ENCODE measurements at places on chromosomes 1 and 21.
A peak's percentile ranks its signal among the peaks of the same experiment; 100 is the strongest.

- DNase-seq, result peak; percentile 13
These were observed 9.2 kb downstream of the FCRL3 start for GRCh38 chr1:157691285-157691920.

GRCh38 chr21:34970566-34970965 lies 78.5 kb downstream of the RUNX1 start:
- DNase-seq, result no peak

- no peak for DNase-seq
These were observed 9.5 kb downstream of the DENND2D start for GRCh38 chr1:111190931-111191451.

GRCh38 chr1:240766831-240767230 lies 154.9 kb upstream of the GREM2 start:
- DNase-seq, result no peak

GRCh38 chr1:48470481-48470855 lies 1.5 kb downstream of the SPATA6 start:
- DNase-seq, result peak; percentile 69

DNA sequence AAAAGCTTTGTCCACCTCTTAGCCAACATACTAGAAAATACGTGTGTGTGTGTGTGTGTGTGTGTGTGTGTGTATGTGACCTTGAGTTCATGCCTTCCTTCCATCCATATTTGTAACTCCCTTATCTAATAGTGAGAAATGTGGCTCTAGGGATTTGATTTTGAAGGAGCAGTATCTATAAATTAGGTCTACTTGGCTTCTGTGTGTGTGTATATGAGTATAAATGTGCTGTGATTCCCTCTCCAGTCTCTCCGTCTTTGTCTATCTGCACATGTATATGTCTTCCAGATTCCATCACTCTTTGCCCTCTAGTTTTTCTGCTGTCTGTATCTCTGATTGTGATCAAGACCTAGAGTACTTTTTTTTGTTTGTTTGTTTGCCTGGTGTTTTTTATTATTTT lies 11.9 kb upstream of the NBL1 start:
- DNase-seq, result no peak

DNA sequence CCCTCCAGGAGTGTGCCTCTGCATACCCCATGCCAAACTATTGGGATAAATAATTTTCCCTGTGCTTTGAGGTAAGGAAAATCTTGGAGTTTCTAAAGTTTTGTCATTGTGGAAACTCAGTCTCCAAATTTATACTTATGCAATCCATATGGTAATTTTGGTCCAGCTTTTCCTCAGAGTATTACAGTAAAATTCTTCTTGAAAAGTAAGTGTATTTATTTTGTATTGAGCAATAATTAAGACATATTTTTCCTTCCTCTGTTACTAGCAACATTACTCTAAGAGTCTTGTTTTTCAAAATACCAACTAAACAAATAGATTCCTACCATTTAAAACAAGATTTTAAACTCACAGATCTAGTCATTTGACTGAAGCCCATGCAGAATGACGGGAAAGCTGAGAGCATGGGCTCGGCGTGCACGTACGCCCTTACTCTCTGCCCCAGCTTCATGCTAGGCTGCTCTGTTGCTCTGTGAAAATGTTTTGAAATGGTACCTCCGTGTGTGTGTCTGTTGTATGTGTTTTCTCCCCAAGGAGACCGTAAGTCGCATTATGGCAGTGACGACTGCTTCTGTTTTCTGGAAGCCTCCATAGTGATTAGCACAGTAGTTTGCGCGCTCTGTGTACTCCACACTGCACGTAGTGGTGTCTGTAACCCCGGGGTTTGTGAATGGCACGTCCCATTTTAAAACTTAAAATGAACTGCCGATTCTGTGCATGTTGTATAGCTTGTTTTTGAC lies 165.3 kb downstream of the SDCCAG8 start:
- DNase-seq, result no peak

DNA sequence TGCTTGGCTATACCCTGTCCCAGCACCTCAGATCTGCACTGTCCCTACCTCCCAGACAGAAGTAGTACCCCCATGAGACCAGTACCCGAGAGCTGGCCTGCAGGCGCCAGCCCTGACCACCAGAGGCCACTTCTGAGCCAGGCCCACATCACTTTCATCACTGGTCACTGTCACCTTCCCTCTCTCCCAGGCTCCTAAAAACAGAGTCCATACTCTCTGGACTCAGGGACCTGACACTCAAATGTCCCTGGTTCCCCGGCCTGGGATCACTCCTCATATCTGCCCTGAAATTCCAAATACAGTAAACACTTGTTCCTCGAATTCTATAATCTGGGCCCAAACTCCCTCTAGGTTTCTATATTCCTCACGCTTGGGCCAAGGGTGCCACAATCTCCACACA lies 18.7 kb downstream of the TMEM53 start:
- no peak for DNase-seq

Measured in muscle of arm (tissue), 14 donors.